ENCODE measurements at places on chromosomes 3 and 15.

DNA sequence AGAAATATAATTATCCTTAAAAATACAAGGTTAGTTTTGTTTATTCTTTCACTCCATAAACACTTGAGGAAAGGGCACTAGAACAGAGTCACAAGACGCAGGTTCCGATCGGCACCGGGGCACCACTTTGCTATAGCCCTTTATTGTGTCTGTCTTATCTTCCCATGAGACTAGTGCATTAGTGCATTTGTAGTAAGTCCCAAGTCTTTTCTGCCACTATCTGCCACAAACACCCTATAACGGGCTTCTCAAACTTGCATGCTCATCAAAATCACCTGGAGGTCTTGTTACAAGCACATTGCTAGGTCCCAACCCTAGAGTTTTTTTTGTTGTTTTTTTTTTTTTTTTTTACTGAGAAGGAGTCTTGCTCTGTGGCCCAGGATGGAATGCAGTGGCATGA is 213.1 kb downstream of the FOXP1 start:
- no peak for DNase-seq

DNA sequence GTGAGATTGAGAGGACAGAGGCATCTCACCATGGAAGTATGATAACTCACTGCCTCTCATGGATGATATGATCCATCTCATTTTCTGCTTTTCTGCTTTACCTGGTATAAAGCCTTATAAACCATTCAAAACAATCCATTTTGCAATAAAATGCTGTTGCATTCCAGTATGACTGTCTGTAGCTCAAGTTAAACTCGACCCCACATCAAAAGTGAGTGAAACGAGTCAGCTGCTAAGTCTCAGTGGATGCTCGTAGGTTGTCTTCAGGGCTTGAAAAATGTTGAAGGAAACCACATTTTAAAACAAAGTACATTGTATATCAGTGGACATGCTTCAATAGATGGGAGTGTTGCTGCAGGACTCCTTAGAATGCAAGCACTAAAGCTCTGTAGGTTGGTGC is 839.0 kb downstream of the TUSC7 start:
- no peak for DNase-seq

DNA sequence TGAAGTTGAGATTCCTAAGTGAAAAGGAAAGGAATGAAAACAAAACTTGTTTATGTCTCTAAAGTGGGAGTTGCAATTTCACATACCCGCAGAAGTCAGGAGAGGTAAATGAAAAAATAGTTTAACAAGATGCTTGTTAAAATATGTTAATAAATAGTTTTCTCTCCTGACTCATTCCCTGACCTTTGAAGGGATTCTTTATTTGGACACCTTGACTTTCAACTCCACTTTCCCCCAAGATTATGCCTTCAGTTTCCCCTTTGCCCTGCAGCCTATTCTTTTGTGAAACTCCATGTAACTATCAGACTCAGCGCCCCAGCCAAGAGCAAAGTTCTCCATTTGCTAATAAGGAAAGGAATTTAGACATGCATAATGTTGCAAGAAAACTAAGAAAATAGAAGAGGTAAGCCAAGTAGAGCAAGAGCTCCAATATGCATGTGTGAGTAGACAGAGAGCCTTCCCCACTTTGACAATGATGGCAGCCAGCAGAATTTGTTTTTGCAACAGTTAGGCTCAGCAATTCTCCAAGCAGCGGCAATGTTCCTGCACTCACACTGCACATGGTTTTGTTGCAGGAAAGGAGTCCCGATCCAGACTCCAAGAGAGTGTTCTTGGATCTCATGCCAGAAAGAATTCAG is 61.2 kb downstream of the CD200 start:
- no peak for DNase-seq

DNA sequence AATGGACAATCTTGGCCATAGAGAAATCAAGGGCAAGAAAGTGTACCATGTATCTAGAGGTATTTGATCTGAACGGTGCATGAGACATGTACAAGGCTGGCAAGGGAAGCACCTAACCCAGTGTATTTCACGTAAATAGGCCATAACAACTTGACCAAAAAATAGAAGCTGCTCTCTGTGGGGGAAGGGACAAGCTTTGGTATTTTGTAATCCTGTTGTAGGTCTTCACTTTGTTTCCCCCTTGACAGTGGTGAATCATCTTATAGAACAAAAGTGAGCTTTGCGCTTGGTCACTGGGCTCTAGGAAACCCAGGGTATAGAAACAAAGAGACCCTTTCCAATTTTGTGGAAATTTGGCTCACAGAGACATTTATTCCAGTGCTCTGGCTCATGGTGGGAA is 21.0 kb downstream of the LARS2 start:
- no peak for DNase-seq
